Stimulated activated CD4-positive, alpha-beta T cell treated with anti-CD3 and anti-CD28 coated beads, Interleukin-15, amount 100 ng/mL, for 1 hour (primary cell): ENCODE measurements at places on chromosomes 4 and X.

DNA sequence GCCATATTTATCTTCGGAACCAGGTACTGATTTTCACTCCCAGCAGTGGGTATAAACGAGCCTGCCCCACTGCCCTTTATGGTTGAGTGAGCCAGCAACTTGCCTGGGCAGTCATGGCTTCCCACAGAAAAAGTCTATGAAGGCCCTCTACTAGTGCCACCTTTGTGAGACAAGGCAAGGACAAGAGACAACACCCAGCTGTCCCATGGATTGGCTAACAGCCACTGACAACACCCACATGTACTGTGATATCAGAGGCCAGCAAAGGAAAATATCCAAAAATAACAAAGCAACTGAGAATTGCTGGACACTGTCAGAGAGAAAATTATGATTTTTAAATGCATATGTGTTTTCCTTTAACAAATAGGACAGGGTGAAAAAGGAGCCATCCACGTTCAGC lies 248.4 kb upstream of the TTC29 start:
- DNase-seq = no peak

GRCh38 chr4:173404296-173404865 lies 5.5 kb upstream of the SCRG1 start:
- no peak for DNase-seq

DNA sequence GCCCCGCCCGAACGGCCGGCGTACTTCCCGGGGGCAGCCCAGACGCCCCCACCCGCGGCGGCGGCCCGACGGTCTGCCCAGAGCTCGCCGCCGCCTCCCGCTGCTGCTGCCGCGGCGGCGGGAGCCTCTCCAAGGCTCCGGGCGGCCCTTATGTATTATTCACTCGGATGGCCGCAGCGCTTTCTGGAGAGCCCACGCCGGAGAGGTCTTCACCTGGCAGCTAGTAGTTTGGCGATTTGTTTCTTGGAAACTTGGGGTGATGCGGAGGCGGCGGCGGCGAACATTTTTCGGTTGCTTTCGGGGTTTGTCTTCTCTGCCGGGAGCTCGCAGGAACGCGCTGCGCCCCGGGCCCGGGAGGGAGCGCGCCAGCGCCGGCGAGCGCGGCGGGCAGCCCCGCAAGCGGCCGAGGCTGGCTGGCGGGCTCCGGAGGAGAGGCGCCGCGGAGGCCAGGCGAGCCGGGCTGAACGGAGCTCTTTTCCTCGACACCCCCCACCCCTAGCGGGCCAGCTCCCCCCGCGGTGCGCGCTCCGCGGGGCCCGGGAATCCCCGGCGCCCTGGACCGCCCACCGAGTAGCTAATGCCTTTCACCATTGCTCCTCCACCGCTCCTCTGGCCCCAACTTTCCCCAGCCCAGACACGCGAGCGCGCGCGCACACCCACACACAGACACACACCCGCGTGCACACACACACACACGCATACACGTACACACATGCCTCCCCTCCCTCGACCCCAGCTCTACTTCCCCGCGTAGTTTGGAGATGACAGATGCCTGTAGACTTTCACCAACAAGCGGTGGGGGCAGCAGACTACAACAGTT lies 113.5 kb downstream of the DHX15 start:
- DNase-seq = peak; percentile 18

GRCh38 chrX:143634309-143634662 lies 1.6 kb downstream of the SLITRK4 start:
- no peak for DNase-seq

DNA sequence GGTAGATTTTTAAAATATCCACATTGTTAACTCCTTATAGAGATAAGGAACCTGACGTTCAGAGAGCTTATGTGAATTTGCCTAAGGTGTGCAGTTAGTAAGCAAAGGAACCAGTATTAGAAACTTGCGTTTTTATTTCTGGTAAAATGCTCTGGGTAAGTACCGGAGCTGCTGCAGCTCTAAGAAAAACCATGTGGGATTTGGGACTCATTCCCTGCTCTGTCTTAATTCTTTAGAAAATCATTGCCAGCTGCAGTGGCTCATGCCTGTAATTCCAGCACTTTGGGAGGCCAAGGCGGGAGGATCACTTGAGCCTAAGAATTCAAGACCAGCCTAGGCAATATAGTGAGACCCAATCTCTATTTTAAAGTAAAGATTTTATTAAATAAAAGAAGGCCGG lies 5.8 kb downstream of the CCKAR start:
- DNase-seq = no peak

DNA sequence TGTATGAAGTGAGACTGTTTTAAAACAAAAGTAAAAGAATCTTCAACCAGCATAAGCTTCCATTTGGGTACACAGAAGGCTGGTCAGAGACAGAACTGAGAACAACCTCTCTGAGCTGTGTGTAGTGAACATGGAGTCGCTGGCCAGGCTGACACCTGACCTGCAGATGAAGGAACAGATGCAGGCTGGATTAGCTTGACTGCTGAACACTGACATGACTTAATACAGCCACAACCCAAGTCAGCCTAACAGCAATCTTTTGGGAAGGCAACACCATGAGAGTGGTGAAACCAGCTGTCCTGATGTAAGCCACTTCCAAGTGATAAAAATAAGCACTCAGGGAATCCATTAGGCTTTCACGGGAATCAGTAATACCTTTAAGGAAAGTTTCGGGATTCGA lies 10.1 kb downstream of the SCARB2 start:
- DNase-seq = no peak

DNA sequence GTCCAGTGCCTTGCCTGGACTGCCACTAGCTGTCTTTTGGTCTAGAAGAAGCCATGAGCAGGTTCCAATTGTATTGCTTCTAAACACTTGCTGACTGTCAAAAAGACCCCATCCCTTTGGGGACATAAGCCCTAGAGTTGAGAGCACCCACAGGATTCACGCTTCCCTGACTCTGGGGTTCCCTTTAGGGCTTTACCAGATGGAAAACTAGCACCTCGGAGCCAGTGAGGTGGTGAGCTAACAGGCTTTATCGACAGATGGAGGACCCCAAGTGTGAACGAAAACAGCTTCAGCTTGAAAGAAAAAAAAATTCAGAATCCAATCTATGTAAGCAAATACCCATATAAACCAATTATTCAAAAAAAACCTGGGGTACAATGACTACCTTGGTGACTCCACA lies 90.8 kb downstream of the NAA11 start:
- no peak for DNase-seq

- DNase-seq = no peak
These were observed 141.2 kb upstream of the SCML1 start for GRCh38 chrX:17596061-17596460.

- DNase-seq = no peak
These were observed 173.0 kb downstream of the RBM46 start for GRCh38 chr4:154954117-154954516.
